Mesothelial cell of epicardium (in vitro differentiated cells): ENCODE measurements at places on chromosomes 4 and X. TPM values are rescaled to one million over a fixed set of nuclear protein-coding genes. Genes with fewer than 3 reads are reported as not detected.

DNA sequence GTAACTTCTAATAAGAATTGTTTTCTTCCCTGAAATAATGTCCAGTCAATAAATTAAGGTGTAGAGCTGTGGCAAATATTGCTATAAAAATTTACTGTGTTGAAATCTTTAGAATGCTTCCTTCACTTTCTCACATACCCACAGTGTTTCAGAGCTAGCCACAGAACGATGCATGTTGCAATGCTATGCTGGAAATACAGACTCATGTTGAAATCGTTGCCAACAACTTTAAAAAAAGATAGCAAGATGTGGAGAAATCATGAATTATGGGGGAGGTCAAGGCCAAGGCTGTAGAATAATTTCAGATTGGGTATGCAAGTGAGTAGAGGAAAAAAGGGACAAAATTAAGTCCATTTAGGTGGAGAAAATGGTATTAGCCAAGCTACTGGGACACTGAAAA, 204.8 kb downstream of the VEGFC start:
- H3K36me3 ChIP-seq, result no peaks in the 10 kb centered on the region
- H3K27ac ChIP-seq, result no peak overlapping the region
- no peak for DNase-seq

- H3K4me1 ChIP-seq, result peaks cover 8% of the 10 kb centered on the region
- DNase-seq, result no peak
- H3K36me3 ChIP-seq, result no peaks in the 10 kb centered on the region
- no peaks in the 10 kb centered on the region for H3K27me3 ChIP-seq
- H3K4me3 ChIP-seq, result no peak overlapping the region
Observed at GRCh38 chrX:88560673-88561330, 186.2 kb upstream of the CPXCR1 start.

- no peak for DNase-seq
- no peaks in the 10 kb centered on the region for H3K27me3 ChIP-seq
- H3K36me3 ChIP-seq, result no peaks in the 10 kb centered on the region
- H3K4me3 ChIP-seq, result no peak overlapping the region
Observed at GRCh38 chrX:38982370-38982769, 181.1 kb downstream of the MID1IP1 start.

DNA sequence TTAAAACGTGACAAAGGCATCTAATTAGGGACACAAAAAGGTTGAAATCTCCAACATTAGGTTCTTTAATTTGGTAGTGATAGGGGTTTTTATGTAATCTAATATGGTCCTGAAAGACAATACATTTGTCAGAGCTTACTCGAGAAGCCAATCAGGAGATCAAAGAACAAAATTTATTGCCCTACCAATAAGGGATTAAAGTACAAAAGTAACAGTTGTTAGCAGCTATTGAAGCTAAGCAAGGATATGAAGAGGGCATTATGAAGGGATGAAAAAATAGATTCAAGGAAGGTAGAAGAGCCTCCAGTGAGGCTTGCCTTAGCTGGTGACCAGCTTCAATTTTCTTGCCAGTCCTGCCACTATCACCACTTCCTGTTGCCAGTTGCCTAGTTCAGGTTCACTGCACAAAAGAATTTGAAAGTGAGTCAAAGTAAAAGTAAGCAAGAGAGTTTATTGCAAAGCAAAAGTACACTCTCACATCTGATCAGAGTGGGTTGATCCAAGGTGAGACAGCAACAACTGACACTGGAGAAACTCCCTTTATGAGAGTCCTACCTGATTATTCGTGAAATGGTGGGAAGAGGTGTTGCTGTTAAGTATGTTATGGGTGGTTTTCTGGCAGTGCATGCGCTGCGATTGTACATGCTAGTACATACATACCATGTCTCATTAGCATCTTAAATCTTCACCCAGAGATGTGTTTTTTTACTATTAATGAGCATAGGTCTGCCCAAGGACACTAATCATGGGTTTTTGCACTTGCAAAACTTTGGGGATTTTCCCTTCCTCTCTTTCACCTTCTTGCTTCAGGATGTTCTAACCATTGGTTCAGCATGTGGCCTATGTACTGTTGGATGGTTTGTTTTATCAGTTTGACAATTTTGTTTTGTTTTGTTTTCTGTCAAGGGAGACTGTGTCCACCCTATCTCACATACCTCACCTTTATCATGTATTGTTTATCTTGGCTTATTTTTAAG, 263.2 kb upstream of the ITM2A start:
- H3K4me3 ChIP-seq, result no peak overlapping the region
- no peaks in the 10 kb centered on the region for H3K36me3 ChIP-seq
- no peaks in the 10 kb centered on the region for H3K4me1 ChIP-seq
- DNase-seq, result no peak
- H3K27me3 ChIP-seq, result no peaks in the 10 kb centered on the region

- no peaks in the 10 kb centered on the region for H3K36me3 ChIP-seq
- DNase-seq, result no peak
- H3K4me1 ChIP-seq, result no peaks in the 10 kb centered on the region
- no peak overlapping the region for H3K27ac ChIP-seq
- peaks cover 19% of the 10 kb centered on the region for H3K27me3 ChIP-seq
Observed at GRCh38 chrX:126170720-126171119, 4.6 kb upstream of the DCAF12L2 start.

DNA sequence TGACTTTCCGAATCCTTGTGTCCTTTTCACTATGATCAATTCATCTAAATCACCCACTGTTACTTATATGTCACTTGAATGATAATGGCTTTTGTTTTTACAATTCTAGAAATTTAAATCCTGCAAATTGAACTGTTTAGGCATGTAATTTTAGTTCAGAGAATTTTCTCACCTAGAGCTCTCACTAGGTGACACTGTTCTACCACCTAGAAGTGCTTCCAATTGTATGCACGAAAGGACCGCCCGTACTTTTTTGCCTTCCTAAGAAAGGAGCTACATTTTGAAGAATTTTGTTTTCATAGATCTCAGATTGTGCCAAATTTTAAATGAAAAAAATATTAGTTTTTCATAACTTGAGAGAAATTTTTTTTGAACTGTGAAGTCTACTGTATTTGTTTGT, 481.6 kb upstream of the FSTL5 start:
- no peaks in the 10 kb centered on the region for H3K36me3 ChIP-seq
- H3K4me3 ChIP-seq, result no peak overlapping the region
- no peaks in the 10 kb centered on the region for H3K27me3 ChIP-seq
- no peak overlapping the region for H3K27ac ChIP-seq

Gene EREG
- 0.04 to 0.22 TPM in 2 of 3 replicates, not detected in the other for total RNA-seq
